PC-9 (cell line): ENCODE measurements at places on chromosomes 2 and 18. TPM values are rescaled to one million over a fixed set of nuclear protein-coding genes. Genes with fewer than 3 reads are reported as not detected.

The CYRIA gene
- total RNA-seq, result 3.9 and 4.0 TPM in 2 replicates

The RUFY4 gene
- total RNA-seq, result not detected in 2 replicates

The PTGR3 gene
- total RNA-seq, result 36.6 and 38.4 TPM in 2 replicates

DNA sequence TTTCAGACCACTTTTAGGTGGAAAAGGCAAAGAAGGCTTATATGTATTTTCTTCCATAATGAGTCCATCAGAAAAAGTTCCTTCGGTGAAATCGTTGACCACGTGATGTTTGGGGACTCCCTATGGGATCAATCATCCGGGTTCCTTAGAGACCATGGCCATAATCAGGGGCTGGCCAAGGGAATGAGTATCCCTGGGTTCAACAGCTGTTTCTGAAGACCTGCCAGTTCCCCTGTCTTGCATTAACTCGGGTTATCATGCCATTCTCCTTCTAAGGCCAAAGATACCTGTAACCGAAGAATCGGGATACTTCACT is 18.7 kb upstream of the TMEM177 start:
- DNase-seq, result no peak

DNA sequence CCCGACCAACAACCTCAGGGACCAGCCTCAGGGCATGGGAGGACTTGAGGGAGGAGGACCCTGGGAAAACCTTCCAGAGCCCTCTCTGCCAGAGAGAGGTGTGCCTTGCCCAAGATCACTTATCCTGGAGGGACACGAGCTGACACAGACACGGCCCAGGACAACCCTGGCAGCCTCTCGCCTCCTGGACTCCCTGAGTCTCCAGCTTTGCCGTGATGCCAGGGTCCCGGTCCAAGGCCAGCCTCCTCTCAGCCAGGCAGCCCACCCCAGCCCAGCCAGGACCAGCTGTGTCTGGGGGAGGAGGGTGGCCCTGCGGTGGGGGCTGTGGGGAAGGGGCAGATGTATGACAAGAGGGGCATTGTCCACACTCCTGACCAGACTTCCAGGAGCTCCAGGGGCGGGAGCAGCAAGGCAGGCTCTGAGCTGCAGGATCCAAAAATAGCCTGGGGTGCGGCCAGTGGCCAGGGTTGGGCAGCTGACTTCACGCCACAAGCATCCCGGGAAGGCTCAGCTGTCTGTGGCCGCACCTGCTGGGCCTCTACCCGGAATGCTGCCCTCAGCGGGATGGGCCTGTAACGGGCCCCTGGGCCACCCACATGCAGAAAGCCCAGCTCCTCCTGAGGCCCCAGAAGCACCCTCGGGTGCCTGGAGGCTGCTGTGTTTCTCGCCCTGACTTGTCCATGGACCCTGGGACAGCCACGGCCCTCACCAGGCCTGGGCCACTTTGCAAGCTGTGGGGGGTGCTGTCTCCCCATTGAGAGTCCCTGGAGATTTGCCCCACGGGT is 65.5 kb upstream of the GPC1 start:
- DNase-seq, result peak; percentile 96

- no peak for DNase-seq
Measured at GRCh38 chr2:159185401-159186130, 100.9 kb downstream of the WDSUB1 start.

DNA sequence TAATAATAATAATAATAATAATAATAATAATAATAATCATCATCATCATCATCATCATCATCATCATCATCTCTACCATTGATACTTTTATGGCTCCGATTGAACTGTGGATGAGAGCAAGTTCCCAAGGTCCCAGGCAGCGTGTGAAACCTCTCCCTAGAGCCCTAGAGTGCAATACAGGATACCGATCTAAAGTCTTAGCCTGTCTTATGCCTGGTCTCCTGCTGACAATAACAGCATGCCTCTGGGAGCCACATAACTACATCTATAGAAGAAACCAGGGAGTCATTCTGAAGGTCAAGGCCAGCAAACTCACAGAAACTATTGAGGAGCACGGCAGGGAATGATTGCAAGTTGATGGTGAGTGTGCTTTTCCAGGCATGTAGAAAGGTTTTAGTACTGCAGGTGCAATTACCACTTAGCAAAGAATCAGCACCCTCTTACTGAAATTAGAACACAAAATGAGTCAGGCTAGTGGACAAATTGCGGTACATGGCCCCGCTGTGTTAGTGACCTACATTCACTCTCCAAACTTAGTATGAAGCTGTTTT is 457.2 kb upstream of the CDH20 start:
- no peak for DNase-seq

- no peak for DNase-seq
Measured at GRCh38 chr18:12049978-12050811, 43.4 kb upstream of the ANKRD62 start.

DNA sequence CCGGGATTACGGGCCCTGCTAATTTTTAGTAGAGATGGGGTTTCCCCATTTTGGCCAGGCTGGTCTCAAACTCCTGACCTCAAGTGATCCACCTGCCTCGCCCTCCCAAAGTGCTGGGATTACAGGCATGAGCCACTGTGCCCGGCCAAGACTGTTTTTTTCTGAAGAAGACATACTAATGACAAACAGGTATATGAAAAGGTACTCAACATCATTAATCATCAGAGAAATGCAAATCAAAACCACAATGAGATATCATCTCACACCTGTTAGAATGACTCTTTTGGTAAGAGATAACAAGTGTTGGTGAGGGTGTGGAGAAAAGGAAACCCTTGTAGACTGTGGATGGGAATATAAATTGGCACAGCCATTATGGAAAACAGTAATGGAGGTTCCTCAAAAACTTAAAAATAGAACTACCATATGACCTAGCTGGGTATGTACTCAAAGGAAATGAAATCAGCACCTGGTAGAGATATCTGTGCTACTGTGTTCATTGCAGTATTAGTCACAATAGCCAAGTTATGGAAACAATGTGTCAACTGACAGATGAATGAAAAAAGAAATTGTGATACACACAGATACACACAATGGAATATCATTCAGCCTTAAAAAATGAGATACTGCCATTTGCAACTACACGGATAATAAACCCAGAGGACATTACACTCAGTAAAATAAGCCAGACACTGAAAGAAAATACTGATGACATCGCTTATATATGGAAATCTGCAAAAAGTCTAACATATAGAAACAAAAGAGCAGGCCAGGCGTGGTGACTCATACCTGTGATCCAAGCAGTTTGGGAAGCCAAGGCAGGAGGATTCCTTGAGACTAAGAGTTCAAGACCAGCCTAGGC is 20.8 kb downstream of the SOS1 start:
- DNase-seq, result peak; percentile 48

DNA sequence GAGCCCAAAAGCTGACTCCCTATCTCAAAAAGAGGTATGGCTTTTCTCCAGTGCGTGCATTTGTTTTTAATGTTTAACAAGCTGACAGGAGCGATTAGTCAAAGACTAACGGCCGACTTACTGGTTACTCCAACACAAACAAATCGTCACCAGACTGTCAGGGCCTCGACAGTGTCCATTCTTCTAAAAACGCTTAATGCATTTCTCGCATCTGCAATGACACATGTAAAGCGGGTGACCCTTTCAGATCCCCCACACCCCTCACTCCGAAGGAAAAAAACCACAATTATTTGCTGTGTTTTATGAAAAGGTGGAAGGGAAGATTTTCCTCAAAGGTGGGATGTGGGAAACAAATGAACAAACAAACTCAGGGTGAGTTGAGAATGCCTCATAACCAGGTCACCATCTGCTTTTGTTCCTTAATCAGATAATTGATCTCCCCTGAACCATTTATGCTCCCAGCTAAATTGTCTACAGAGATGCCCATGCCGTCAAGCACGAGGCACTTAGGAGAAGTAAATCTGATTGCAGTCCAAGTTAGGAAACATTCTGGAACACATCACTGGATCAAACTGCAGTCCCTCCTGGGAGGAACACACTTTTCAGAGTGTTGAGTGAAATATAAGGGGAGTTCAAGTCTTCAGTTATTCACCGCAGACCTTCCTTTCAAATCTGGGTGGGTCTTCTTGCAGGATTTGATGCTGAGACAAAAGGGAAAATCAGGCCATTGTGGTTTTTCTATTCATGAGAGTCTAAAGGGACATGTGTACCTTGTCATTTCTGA is 340.8 kb downstream of the CMPK2 start:
- DNase-seq, result no peak
